Foreskin fibroblast (primary cell): ENCODE measurements at places on chromosomes 7 and 10.

DNA sequence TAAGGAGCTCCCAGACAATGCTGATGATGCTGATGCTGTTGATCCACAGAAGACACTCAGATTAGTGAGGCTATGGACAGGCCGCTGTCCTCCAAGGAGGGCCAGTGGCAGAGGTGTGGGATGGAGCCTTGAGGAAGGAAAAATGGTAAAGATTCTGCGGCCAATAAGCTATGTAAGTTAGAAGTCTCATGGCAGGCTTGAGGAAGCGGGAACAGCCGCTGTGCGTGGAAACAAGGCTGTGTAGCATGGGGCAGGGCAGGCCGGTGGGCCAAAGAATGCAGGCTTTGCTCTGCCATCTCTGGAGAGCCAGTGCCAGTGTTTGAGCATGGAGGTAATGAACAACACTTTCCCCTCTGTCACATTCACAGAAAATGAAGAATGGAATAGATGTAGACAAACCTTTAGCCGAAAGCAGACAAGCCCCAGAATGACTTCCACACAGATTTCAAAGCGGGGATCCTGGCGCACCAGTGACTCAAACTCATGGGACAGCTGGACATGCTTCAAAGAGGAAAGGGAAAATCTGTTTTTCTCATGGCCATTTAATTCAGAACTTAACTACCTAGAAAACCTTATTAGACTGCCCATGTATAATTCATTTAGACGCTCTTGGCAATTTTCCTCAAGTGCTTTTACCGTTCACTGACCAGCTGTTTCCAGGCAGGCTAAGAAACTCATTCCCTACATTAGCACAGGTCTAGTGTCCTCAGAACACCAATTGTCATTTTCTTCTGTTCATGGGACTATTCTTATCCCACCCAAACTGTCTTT, 16.9 kb upstream of the FIGNL1 start:
- no peak for DNase-seq

DNA sequence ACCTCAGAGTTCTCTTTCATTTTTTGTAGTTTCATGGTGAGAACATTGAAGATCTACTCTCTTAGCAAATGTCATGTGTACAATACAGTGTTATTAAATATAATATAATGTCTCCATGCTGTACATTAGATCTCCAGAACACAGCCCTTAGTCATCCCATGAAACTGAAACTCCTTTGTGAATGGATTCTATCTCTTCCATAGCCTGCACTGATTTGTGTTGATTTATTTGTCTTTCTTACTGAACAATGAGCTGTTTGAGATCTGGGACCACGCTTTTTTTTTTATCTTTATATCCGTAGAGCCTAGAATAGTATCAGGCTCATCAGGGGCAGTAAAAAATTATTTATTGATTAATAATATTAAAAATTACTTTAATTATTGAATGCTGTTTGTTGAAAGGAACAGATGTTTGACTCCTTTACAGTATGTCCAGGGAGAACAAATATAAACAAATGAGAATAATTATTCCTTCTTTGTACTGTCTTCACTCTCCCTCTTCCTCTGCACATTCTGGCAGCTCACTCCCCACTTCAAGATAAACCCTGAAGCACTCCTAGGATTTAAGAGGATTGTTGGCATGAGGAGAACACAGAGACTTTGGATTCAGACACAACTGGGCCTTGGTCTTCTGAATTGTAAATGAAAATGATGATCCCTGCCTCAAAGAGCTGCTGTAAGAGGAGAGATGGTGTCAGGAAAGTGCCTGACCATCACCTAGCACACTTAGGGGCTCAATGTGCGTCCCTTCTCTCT, 81.6 kb upstream of the MSRB2 start:
- DNase-seq, result no peak

DNA sequence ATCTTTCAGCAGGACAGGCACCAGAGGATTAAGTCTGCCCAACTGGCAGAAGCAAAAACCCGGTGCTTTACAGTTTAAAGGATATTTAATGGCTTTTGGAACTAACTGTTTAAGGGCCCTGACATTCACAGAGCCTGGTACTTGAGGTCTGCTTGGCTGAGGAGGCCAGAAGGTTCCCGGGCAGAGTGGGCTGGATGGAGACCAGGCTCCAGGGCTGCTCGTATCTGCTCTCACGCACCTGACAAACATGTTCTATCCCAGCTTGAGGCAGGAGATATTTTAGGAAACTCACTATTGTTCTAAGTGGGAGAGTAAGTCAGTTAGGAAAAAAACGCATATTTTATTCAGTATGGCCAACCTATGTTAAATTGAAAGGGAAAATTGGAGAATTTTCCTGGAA, 143.5 kb downstream of the ZMYND11 start:
- no peak for DNase-seq

- no peak for DNase-seq
Measured at GRCh38 chr10:74912182-74912581, 85.8 kb downstream of the KAT6B start.

- DNase-seq, result no peak
Measured at GRCh38 chr7:23043441-23043840, 29.5 kb upstream of the HYCC1 start.

DNA sequence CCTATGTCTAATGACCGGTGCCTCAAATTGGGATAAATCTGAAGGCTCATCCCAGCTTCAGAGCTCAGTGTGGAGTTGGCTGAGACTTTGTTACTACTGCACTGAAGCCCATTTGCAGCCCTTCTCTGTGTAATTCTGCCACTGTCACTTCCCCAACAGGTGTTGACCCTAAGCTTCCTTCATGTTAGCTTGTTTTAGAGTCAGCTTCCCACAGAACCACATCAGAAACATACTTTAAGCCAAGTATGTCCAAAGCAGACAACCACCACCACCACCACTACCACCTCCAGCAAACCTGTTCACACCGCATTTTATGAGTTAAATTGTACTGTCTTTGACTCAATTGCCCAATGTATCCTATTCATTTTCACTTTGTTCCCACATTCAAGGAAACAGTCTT, 25.2 kb upstream of the GNAT3 start:
- DNase-seq, result no peak

DNA sequence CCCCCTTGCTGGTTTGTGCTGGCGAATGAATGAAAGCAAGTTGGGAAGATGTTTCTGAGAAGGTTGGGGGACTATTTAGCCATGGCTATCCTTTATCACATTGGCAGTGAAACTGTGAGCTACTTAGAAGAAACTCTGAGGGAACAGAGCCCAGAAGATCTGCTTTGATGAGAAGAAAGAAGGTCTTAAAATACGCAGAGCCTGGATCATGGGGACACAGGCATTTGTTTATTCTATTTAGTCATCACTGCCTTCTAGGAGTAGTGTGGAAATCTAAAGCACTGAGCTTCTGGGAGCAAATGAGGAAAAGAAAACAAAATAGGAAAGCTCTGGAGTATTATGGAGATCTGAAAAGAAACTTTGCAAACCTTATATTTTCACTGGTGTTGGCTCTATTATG, 28.5 kb downstream of the CPED1 start:
- DNase-seq, result peak; percentile 63

GRCh38 chr7:823649-824048, 8.6 kb upstream of the SUN1 start:
- DNase-seq, result no peak

DNA sequence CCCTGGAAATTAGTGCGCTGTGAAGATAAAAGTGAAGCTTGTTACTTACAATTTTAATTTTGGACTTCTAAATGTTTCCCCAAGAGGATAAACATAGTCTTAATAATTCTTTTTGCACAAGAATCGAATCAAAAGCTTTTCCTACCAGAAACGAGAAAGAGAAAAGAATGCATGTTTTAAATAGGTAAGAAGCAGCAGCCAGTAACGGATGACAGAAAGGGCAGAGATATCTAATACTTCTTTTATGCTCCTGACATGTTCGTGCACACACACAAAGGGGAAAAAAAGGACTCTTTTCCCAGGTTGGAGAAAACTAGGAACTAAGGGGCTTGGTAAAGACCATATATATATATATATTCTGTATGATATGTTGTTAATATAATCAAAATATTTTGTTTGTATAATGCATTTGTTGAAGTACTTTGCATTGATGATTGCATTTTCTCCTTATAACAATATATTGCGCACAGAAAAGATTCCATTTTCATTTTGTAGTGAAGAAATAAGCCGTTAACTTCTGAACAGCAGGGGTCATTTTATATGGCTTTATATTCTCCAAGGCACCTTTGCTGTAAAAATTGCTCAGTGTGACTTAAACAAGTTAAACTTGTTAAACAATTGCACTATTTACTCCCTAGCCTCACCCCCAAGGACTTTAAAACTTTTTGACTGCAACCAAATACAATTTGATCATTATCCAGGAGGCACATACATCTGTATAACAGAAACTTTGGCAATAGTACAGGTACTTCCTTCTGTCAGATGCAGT, 2.2 kb downstream of the PRKAR2B start:
- DNase-seq, result no peak

DNA sequence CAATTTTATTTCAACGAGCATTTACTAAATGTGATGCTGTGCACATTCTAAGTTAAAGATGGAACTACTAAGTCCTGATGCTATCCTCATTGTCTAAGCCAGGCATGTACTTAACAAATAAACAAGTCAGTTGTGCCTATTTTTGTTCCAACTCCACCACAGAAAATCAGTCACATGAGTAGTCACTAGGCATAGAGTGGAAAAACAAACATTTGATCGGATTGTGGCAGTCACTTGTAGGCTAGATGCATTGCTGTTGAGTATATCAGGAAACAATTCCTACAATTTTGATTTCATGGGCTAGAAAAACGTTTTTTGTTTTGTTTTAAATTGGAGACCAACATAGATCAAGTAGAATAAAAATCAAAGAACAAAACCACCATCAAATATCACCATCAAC, 177.6 kb upstream of the SLC25A13 start:
- DNase-seq, result no peak

DNA sequence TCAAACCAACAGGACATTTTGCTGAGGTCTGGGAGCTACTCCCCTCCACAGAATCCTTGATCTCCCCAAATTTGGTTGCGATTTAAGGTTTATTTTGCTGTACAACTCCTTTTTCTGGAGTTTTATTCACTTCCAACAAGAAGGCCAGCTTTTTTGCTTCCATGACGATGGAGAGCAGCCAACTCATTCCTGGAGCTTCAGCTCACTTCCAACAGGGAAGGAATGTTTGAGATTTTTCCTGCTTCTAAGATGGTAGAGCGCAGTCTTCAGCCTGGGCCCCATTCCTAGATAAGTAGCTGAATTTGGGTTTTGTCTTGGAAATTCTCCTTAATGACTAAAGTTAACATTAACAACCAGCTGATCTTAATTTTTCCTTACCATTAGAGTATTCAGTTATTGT, 30.9 kb upstream of the CREB3L2 start:
- DNase-seq, result no peak

GRCh38 chr7:132115758-132116157, 460.5 kb downstream of the PLXNA4 start:
- no peak for DNase-seq

DNA sequence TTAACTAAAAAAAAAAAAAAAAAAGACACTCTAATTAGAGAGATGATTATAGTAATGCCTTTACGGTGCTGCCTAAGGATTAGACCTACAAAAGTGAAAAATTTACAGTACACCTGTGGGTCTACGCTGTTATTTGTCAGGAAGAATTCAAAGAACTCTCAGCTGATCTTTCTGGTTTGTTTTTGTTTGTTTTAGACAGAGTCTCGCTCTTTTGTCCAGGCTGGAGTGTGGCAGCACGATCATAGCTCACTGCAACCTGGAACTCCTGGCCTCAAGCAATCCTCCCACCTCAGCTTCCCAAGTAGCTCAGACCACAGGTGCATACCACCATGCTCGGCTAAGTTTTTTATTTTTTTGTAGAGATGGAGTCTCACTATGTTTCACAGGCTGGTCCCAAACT, 28.3 kb upstream of the FOXK1 start:
- DNase-seq, result no peak

GRCh38 chr10:7444551-7445121, 33.8 kb upstream of the SFMBT2 start:
- no peak for DNase-seq

- DNase-seq, result no peak
Measured at GRCh38 chr7:24833549-24833948, 76.3 kb upstream of the GSDME start.

- DNase-seq, result no peak
Measured at GRCh38 chr10:96992721-96993120, 160.6 kb downstream of the LCOR start.

- DNase-seq, result no peak
Measured at GRCh38 chr7:156766666-156767065, 126.1 kb downstream of the RNF32 start.

DNA sequence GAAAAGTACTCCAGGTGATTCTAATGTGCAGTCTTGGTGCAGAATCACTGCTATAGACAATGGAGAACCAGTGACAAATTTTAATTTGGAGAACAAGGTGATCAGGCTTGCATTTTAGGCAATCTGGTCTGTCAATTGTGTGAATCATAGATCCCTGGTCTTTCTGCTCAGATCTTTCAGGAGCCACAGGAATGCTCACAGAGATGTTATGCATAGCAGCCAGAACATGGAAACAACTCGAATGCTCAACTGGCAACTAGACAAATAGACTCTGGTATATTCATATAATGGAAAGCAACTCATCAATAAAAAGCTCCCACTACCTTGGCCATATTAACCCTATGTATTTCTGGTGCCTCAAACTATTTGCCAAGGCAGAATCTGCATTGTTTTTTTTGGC, 209.1 kb downstream of the PHF14 start:
- peak; percentile 8 for DNase-seq

DNA sequence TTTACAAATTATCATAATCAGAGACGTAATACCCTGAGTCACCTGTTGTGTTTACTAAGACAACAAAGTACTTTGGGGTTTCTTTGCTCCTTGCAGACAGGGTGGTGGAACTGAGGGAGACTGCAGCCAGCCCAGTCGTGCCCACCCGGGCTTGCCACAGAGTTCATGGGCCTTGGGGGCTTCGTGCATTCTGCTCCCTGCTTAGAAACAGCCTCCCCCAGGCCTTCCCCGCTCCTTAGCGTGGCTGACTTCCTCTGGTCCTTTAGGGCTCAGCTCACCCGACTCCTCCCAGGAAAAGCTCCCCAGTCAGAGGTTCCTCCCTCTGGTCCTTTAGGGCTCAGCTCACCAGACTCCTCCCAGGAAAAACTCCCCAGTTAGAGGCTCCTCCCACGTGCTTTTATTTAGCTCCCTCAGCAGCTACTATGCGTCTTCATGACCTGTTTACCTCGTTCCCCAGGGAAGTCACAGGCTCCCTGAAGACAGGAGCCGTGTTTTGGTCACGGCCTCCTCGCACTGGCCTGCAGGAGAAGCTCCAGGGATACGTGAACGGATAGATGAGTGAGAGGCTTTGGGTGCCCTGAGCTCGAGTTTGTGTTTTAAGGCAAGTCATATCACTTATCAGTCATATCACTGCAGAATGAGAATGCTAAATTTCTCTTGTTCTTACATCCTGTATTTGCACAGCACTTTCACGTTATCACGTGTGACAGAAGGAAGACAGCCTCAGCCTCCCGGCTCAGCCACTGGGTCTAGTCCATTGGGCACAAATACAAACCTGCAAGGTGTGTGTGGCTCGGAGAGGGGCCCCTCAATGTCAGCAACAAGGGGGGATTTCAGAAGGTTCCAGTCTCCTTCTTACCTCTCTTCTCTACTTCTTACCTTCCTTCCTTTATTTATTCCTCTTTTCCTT, 52.7 kb upstream of the VIPR2 start:
- no peak for DNase-seq
